T-cell (primary cell): ENCODE measurements at places on chromosomes 4 and X. TPM values are rescaled to one million over a fixed set of nuclear protein-coding genes. Genes with fewer than 3 reads are reported as not detected.
A peak's percentile ranks its signal among the peaks of the same experiment; 100 is the strongest.

DNA sequence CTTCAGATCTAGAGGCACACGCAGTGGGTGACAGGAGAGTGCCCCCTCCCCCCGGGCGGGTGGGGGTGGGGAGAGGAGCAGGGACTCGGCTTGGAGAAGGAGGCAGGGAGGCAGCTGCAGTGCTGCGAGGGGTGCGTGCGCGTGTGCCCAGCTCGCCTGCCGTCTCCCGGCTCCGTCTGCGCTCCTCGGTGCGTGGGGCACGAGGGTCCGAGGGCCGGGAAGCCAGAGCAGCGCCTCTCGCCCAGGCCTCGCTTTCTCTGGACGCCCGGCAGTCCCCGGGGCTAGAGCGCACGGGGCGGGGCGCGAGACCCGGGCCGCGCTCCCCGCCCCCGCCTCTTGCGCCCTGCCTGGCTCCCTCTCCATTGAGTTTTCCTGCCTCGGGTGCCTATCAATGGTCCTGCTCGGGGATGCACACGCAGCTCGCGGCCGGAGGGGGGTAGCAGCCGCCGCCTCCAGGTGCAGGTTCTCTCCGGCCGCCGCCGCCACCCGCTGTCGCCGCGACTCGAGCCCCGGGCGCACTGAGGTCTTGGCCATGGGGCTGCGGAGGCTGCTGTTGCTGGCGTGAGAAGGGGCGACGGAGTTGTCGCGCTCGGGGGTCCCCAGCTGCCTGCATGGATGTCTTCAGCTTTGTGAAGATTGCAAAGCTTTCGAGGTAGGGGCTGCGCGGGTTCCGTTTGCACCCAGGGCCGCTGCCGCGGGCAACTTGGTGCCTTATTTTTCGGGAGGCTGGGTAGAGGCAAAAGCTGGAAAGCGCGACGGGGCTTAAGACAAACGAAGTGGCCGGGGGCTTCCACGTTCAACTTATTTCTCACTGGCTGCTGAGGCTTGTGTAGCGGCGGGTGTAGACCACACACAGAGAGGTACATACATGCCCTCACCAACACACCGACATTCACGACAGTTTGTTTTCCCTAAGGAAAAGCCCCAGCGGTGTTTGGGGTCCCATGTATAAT lies at the start of gene FRMPD4:
Gene FRMPD4 (plus strand): TSS at position 113 of the 953 bp plus-strand sequence. CDS start 499 bp downstream, at position 612.
- H3K27ac ChIP-seq, result no peak within 1 kb of the TSS
- H3K27me3 ChIP-seq, result peaks cover 8% of the 10 kb centered on the region
- DNase-seq, result no peak
- no peaks in the 10 kb centered on the region for H3K4me1 ChIP-seq
- H3K36me3 ChIP-seq, result no peaks in the 10 kb centered on the region
- no peak within 1 kb of the TSS for H3K4me3 ChIP-seq

DNA sequence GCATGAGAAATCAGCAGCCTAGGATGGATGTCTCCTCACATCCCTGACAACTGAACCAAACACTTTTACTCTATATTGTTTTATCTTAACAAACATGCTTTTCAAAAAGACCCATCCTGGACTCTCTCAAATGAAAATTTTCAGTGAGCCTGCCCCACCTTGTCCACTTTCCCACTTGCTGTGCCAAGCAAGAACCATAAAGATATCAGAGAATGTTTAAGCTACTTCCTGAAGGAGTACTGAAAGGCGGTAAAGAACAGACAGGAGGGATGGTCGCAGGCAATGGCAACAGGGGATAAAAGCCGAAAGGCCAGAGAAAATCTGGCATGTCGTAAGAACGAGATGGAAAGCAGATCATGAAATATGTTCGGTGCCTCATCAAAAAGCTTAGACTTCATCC lies 10.5 kb downstream of the APBB2 start:
- H3K27me3 ChIP-seq, result no peaks in the 10 kb centered on the region
- H3K27ac ChIP-seq, result no peak overlapping the region
- no peaks in the 10 kb centered on the region for H3K36me3 ChIP-seq
- no peaks in the 10 kb centered on the region for H3K4me1 ChIP-seq

DNA sequence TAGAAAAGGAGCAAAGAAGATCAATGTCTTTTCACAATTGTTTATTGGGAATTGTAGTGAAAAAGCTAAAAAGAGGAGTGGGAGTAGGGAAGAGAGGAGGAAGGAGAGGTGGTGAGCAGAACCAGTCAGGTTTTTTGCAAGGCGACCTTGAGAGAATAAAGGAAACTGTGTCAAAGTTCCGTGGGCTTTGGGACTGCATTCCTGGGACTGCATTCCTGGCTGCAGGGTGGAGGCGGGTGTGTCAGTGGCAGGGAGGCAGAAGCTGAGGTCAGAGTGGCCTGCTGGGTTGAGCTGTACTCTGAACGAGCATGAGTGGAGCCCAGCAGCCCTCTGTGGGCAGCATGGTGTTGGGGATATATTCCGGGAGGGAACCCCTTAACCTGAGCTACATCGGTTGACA lies 66.8 kb upstream of the UCP1 start:
- H3K27me3 ChIP-seq, result no peaks in the 10 kb centered on the region
- no peak for DNase-seq
- H3K4me1 ChIP-seq, result no peaks in the 10 kb centered on the region
- no peak overlapping the region for H3K27ac ChIP-seq
- H3K4me3 ChIP-seq, result no peak overlapping the region

- no peak within 1 kb of the TSS for H3K4me3 ChIP-seq
- H3K36me3 ChIP-seq, result no peaks in the 10 kb centered on the region
- H3K27ac ChIP-seq, result no peak within 1 kb of the TSS
Observed at GRCh38 chr4:87975466-87975865, at the start of gene SPP1. Gene SPP1, plus strand, starts transcription at chr4:87975714. Its CDS starts 1,182 bp downstream, at chr4:87976896.

DNA sequence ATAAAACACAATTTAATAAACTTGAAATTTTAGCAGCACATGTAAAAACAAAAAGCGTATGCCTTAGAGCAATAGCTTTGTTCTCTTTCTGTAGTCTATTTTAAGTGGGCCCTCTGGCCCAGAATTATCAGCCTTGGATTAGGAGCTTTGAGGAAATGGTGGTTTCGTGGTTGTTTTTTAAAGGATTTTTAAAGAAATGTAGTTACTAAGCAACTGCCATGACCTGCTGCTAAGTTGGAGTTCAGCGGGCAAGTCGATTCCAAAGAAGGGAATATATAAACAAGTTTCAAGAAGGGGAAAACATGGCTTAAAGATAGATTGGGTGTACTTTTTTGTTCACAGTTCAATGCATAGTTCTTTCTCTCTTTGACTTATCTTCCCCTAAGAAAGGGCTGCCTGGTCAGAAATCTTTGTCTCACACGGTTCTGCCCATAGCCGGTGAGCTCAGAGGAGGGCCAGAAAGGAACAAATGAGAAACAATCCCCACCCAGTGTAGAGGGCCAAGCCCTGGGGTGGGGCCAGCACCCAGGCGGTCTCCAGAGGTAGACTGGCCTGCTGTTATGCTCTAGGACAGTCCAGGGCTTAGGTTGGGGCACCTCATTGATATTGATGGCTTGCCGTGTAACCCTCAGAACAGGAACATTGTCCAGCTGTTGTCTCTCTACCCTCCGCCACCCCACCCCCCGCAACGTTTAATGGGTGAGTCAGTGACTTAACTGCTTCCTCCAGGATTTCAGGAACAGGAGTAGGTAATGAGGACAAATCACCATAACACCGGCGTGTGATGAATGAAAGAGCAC lies 32.5 kb downstream of the DLG3 start:
- no peaks in the 10 kb centered on the region for H3K27me3 ChIP-seq
- H3K27ac ChIP-seq, result no peak overlapping the region
- no peaks in the 10 kb centered on the region for H3K4me1 ChIP-seq

DNA sequence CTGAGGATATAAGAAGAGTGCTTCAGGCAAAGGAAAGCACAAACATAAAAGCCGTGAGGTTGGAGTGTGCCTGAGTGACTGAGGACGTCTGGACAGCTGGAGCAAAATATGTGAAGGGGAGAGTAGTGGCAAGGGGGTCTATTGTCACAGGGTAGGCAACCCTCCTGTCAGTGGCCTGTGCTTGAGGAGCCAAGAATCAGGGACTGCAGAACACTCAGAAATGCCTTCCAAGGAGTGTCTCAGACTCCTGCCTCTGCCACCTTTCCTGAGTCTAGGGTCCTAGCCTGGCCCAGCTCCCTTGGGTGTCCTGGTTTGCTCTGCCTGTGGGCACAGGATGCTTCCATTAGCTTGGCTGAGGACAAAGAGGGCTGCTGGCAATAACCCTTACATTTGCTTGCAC lies 152.5 kb upstream of the PJA1 start:
- H3K27me3 ChIP-seq, result no peaks in the 10 kb centered on the region
- no peaks in the 10 kb centered on the region for H3K4me1 ChIP-seq
- no peak overlapping the region for H3K4me3 ChIP-seq
- no peaks in the 10 kb centered on the region for H3K36me3 ChIP-seq
- DNase-seq, result no peak

- H3K4me3 ChIP-seq, result no peak within 1 kb of the TSS
- H3K27ac ChIP-seq, result no peak within 1 kb of the TSS
- no peak for DNase-seq
- no peaks in the 10 kb centered on the region for H3K36me3 ChIP-seq
Observed at GRCh38 chr4:99321241-99322191, at the start of gene ADH1B. Gene ADH1B, minus strand, starts transcription at chr4:99321401. Its CDS starts 70 bp downstream, at chr4:99321331.

GRCh38 chrX:107682256-107682655 lies 53.9 kb downstream of the PRPS1 start:
- no peaks in the 10 kb centered on the region for H3K27me3 ChIP-seq
- no peak overlapping the region for H3K27ac ChIP-seq
- DNase-seq, result no peak
- H3K4me1 ChIP-seq, result peaks cover 49% of the 10 kb centered on the region
- H3K4me3 ChIP-seq, result no peak overlapping the region
- no peaks in the 10 kb centered on the region for H3K36me3 ChIP-seq

DNA sequence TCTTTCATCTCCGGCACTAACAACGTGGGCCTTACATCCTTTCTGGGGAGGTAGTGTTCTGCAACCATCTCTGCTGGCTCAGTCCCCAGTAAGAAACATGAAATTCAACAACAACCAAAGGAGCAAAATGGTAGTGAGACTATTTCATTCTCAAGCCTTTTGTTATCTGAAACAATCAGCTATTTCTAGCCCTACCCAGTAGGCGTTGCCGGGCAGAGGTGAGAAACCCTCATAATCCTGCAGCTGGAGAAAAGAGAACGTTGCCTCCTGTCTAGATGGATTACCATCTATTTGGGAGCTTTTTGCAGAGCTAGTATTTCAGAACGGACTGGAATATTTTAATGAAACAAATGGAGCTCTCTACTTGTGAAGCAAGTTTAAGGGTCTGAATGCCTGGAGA lies 66.4 kb upstream of the GPR174 start:
- peak overlapping the region; percentile 25 for H3K27ac ChIP-seq
- no peaks in the 10 kb centered on the region for H3K36me3 ChIP-seq
- H3K4me1 ChIP-seq, result peaks cover 11% of the 10 kb centered on the region
- H3K4me3 ChIP-seq, result no peak overlapping the region
- DNase-seq, result no peak
- no peaks in the 10 kb centered on the region for H3K27me3 ChIP-seq

DNA sequence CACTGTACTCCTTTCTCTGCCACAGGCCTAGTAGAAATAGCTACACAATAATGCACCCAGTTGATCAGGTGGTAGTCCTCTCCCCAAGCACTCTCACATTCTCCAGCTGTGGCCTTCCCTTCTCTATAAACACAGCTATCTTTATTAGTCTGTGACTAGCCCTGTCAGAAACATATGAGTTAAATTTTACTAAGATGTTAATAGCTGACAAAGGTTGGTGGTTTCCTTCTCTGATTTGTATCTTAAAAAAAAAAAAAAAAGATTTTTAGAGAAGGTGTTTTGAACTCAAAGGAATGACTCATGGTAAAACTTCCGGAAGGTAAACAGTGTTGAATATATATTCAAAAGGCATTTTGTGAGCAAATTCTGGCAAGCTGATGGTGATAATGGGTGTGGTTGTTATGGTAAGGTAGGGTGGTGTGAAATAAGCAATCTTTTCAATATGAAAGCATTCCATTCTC lies 327.4 kb downstream of the PPP3CA start:
- DNase-seq, result no peak
- no peak overlapping the region for H3K4me3 ChIP-seq
- H3K4me1 ChIP-seq, result peaks cover 25% of the 10 kb centered on the region
- peaks cover 4% of the 10 kb centered on the region for H3K36me3 ChIP-seq
- no peaks in the 10 kb centered on the region for H3K27me3 ChIP-seq

GRCh38 chr4:88728146-88728545 lies 30.5 kb upstream of the NAP1L5 start:
- peaks cover 45% of the 10 kb centered on the region for H3K36me3 ChIP-seq
- no peak overlapping the region for H3K4me3 ChIP-seq
- H3K4me1 ChIP-seq, result no peaks in the 10 kb centered on the region

- H3K27ac ChIP-seq, result no peak overlapping the region
- no peak for DNase-seq
- no peaks in the 10 kb centered on the region for H3K4me1 ChIP-seq
- no peaks in the 10 kb centered on the region for H3K36me3 ChIP-seq
Observed at GRCh38 chrX:73400136-73400748, 46.6 kb upstream of the CDX4 start.

DNA sequence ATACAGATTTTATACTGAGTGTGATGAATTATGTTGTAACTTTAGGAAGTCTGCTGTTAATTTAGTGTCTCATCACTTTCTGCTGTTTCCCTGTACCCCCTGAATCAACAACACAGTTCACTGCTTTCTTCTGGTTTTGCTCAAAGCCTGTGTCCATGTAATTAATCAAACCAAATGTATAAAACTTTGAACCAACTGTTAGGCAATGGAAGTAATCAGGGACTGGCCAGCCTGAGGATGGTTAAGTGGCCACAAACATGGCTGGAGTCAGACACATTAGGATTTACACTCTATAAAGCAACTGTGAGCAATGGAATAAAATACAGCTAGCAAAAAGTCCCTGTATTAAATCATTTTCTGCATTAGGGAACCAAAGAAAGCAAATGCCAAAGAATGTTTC lies 42.6 kb downstream of the CXCL1 start:
- no peaks in the 10 kb centered on the region for H3K27me3 ChIP-seq
- DNase-seq, result no peak
- no peaks in the 10 kb centered on the region for H3K36me3 ChIP-seq
- H3K4me3 ChIP-seq, result no peak overlapping the region
- H3K4me1 ChIP-seq, result no peaks in the 10 kb centered on the region

DNA sequence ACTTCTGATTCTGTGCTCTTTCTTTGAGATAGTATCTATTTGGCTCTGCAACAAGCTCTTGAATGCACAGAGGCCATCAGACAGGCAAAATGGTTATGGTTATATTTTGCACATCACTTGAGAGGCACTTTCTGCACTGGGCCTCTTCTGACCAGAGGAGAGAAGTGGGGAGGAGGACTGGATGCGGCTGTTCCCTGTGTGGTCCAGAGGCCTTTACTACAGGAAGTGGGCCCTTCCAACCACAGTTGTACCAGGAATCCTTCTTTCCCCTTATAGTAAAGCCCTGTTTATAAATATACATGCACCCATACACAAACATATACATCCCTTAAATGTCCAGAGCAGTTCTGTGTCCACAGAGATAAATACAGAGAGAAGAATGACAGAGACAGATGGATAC lies 182.7 kb upstream of the HHIP start:
- DNase-seq, result no peak
- H3K36me3 ChIP-seq, result no peaks in the 10 kb centered on the region
- no peaks in the 10 kb centered on the region for H3K4me1 ChIP-seq
- no peak overlapping the region for H3K4me3 ChIP-seq
- no peaks in the 10 kb centered on the region for H3K27me3 ChIP-seq

GRCh38 chr4:4542774-4543485 lies 1.1 kb upstream of the STX18 start:
- peaks cover 2% of the 10 kb centered on the region for H3K36me3 ChIP-seq
- peak overlapping the region; percentile 59 for H3K27ac ChIP-seq
- peak overlapping the region; percentile 85 for H3K4me3 ChIP-seq
- peaks cover 21% of the 10 kb centered on the region for H3K4me1 ChIP-seq
- no peaks in the 10 kb centered on the region for H3K27me3 ChIP-seq
- no peak for DNase-seq

FATE1 gene
- total RNA-seq, result not detected

AMOT gene
- total RNA-seq, result 3.9 TPM

MGAT4D gene
- total RNA-seq, result not detected

CT47A1 gene
- not detected for total RNA-seq

MAGEB1 gene
- total RNA-seq, result not detected

SLC49A3 gene
- total RNA-seq, result 1.3 TPM

MAGEA1 gene
- not detected for total RNA-seq

EVC2 gene
- 1.1 TPM for total RNA-seq

S100P gene
- 3.8 TPM for total RNA-seq

EMCN gene
- total RNA-seq, result 0.07 TPM

USP27X gene
- 2.9 TPM for total RNA-seq
